Left ventricle myocardium inferior (tissue), 1 donor: ENCODE measurements at places on chromosomes 11 and 22.

- DNase-seq, result no peak
Observed at GRCh38 chr11:102279641-102280170, 37.6 kb upstream of the BIRC3 start.

DNA sequence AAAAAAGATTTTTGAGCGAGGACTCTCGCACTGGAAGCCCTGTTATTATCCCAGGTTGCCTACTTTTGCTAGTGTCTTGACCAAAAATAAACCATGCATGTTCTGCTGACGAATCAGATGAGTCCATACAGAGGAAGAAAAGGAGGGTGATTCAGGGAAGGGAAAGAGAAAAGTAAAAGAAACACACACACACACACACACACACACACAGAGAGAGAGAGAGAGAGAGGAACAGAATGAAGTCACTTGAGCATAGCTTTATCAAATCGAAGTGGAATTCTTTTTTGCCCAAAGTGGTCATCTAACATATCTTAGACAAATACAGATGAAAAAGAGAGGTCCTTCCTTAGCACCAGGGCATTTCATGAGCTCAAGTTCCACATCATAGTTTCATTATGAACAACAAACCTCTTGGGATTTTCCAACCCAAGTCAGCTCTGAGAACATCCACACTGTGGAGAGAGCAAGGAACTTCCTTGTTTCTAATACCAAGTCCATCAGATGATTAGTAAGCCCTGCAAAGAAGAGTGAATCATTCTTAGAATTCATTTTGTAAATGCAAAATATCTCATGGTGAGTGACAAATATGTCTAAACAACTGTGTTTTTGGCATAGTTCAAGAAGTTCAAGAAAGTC lies 7.7 kb upstream of the MMP12 start:
- DNase-seq, result no peak

DNA sequence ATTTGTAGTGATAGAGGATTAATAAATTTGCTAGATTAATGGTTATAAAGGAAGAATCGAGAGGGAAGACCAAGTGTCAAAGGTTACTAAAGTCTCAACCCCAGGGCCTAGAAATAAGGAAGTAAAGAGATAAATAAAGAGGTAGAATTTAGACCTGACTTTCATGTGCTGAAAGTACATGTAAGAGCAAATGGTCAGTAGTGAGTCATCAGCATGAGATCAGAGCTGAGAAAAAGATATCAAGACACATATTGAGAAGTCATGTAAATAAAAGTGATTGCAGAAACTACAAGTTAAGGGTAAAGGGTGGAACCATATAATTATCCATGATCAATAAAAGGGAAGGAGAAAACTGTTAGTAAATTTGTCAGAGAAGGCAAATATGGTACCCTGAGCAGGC lies 1.4 kb upstream of the OR8B8 start:
- no peak for DNase-seq

DNA sequence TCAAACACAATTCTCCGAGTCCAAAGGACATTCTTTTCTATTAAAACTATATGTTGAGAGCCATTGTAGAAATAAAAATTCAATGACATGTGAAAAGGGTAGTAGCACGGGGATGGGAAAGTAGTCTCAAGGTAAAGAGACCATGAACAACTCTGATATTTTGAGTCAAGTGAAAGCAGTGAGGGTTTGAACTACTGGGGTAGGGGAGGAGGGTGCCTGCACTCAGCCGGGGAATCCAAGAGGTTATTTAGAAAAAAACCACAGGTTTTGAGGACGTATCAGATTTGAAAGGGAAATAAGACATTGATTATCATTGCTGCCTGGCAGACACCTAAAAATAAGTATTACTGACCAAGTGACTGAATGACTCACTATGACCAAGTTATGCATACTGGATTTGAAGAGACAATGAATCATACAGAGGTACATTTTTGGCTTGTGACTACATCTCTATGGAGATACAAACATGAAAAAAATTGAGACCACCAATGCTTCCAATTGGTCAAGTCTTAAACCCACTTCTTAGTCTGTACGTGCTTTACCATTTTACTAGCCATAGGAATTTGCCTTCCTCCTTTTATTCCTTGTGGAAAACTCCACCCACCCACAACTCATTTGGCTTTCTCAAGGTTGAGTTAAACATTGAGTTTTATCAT lies 2.2 kb upstream of the OR52H1 start:
- no peak for DNase-seq

DNA sequence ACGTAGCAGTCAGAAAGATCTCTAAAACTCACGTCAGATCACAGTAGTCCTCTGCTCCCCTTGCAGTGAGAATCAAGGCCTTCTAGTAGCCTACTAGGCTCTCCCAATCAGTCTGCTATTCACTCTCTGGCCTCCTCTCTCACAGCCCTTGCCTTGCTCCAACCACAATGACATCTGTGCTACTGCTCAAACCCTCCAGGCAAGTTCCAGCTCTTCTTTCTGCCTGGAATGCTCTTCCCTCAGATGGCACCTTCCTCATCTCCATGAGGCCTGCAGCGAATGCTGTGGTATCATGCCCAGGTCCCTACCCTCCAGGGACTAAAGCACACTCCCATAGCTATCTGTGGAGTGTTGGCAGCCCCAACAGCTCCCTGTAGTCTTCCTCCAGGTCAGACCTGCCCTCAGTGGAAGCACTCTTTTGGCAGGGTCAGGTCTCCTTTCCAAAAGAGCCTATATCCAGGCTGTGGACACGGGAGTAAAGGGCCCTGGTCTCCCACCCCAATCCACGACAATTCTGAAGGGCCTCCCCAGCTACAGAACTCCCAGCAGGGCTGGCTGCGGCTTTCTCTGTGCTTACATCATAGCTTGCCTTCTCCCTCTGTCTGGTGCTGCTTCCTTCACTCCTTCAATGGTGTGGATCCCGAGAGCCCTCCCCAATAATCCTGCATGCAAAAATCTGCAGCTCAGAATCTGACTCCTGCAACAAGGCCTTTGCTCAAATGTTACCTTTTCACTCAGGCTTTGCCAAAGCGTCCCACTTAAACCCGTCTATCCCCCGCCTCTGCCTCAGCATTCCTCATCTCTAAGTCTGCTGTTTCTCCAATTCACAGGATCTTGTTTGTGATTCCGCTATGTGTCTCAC lies 8.9 kb downstream of the HIRA start:
- no peak for DNase-seq

DNA sequence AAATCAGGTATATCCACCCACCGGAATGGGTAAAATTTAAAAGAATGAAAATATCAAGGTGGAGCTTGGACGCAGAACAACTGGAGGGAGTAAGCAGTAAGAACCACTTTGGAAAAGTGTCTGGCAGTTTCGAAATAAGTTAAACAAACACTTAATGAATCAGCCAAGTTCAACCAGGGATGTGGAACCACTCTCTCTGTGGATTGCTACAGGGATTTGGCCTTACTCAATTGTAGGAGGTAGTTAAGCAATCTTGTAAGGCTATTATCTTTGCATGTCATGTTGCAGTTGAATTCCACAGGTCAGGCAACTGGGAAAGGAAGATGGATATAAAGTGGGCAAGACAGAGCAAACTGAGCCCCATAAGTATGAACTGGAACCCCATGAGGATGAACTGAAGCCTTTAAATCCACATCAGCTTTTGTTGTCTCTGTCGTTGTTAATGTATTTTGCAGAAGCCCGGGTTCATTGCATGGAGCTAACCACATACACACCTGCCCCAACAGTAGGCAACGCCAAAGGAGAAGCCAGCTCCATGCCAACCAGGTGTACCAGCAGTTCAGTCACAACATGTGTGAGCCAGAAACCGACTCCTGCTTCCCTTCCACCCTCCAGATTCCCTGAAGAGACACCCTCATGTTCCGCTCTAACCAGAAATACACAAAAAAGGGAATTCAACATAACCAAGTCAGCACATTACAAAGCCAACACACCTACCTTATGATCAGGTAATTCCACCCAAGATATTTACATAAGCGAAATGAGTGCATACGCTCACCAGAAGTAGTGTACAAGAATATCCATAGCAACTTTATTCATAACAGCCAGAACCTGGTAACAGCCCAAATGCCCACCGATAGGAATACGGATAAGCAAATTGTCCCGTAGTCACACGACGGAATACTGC lies 8.0 kb upstream of the SLC43A3 start:
- no peak for DNase-seq

DNA sequence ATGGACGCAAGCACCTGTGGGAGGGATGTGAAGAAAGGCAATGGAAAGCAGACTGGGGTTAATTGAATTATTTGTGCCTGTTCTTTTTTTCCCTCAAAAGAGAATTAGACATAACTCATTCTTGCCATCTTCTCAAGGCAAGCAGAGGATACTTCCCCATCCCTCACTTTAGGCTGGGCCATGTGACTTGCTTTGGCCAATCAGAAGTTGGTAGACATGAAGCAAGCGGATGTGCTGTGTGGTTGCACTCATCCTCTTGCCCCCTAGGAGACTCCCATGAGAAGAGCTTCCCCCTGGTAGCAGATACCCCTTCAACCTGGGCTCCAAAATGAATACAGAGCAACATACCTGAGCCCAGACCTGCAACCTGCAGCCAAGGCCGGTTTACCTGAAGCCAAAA lies 124.4 kb upstream of the ZC3H12C start:
- DNase-seq, result no peak

- peak; percentile 52 for DNase-seq
Observed at GRCh38 chr22:40044870-40045834, 50.4 kb downstream of the FAM83F start.

- no peak for DNase-seq
Observed at GRCh38 chr11:86046116-86046515, 22.8 kb downstream of the PICALM start.

DNA sequence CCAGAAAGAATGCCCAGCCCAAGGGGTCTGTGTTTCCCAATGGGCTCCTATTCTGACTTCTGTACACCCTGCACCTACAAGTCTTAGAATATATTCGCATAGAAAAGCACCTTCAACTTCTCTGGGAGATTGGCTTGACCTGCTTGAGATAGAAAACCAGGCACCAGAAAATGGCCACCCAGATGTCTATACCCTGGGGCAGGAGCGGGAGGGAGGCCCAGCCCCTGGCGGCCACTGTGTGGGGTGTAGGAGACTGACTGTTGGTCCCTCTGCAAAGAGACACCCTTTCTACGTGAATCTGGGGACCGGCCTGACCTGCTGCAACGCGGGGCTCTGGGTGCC lies 8.5 kb downstream of the DENND6B start:
- no peak for DNase-seq

DNA sequence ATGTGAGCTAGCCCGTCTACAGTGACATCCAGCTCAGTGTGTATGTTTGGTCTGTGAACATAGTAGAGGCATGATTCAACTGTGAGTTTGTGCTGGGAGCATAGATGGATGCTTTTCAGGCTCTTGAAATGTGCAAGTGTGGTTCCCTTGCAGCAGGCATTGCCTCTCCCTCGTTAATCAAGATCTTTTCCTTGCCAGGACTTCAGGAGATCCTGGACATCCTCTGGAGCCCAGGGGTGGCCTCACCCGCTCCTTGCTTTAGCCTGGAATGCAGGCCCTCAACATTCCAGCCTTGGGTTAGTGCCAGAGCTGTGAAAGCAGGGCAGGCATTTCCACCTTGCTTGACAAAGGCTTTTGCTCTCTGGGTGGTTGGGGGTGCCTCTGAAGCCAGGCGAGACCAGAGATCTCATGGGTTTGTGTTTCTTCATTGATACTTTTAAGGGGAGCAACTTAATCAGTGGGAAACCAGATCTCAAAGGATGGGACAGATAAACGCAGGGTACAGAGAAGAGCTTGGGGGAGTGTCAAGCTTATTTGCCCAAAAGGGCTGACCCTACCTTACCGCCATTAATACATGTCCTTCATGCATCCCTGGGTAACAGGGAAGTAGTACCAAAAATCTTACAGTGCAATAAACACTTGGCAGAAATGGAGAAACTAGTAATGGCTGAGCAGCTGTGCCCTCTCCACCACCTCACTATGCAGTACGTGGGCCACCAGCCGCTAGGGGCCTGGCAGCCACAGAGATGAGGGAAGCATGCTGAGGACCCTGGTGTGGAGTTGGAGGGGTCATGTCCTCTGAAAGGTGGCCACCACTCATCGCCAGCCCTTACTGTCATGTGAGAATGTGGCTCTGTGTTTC lies 72.1 kb downstream of the PTPRJ start:
- no peak for DNase-seq

- DNase-seq, result no peak
Observed at GRCh38 chr11:134762248-134763029, 350.4 kb upstream of the B3GAT1 start.

DNA sequence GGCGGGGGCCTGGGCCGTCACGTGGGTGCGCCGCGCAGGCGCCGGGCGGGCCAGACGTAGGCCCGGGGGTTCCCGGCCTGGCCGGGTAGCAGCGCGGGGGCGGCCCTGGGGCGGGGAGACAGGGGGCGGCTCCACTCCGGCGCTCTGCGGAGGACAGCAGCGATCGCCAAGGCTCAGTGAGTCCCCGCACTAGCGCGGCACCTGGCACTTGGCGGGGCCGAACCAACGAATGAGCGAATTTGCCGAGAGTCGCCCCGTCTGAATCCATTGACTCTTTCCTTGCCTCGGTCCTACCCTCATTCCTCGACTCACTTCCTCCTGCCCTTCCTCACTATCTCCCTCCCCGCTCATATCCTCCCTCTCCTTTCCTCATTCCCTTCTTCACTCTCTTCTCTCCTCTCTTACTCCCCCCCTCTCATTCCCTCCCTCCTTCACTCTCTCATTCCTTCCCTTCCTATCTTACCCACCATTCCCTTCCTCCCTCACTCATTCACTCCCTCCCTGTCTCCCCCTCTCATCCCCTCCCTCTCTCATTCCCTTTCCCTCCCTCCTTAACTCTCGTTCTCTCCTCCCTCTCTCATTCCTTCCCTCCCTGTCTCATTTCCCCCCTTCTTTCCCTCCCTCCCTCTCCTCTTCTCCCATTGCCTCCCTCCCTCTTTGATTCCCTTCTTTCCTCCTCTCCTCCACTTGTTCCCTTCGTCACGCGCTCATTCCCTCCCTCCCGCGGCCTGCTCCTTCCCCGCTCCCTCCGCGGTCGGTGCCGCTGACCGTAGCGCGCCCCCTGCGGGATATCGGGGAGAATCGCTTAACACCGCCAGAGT lies 476 bp upstream of the KLHL22 start:
- peak; percentile 93 for DNase-seq

GRCh38 chr11:95092549-95093324 lies 3.1 kb downstream of the ENDOD1 start:
- no peak for DNase-seq

DNA sequence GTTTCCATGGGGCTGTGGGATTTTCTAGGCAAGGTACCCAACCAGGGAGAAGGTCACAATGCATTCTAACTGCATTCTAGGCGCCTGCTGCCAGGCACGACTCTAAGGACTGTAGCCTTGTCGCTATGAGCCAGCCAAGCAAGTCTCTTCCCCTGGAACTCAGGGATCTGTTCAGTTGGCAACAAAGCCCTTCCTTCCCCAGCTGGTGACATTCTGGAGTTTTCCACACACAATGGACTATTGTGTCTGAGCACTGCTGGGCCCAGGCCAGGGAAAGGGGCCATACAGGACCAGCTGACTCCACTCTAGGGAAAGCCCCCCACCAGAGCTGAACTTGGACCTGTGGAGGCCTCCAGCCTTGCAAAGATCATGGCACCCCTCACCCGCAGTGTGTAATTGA lies 116.8 kb downstream of the RRAS2 start:
- peak; percentile 41 for DNase-seq

DNA sequence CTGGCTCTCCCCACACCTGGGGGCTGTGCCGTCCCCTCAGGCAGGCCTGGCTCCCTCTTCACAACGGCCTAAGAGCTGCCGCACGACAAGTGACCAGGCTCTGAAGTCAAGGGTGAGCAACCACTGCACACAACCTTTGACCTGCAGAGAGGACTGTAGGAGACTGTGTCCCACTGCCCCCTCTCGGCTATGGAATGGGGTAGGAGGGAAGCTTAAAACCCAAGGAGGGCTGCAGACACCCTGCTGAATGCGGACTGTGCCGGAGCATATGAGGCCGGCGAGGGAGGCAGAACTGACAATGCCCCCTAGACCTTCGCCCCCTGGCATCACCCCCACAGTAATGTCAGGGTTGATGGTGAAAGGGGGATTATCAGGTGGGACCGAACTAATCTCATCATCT lies 311.9 kb downstream of the CTTN start:
- DNase-seq, result no peak
